ENCODE measurements at places on chromosomes 16 and 17.
A peak's percentile ranks its signal among the peaks of the same experiment; 100 is the strongest.

DNA sequence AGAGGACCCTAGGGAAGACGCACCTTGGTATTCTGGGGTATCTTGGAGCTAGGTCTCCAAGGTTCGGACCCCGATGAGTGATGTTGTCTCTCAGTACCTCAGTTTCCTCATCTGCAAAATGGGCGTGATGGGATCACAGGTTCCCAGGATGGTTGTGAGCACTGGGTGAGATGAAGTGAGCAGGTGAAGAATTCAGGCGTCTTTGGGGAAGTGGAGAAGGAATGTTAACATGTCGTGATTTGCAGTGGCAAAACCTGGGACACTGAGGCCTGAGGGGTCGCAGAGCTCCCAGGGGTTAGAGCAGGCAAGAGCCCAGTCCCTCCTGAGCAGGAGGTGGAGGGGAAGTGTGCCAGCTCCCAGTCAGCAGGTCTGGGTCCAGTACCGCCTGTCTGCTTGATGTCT is 215.1 kb upstream of the GSE1 start:
- DNase-seq, result no peak

GRCh38 chr16:79204486-79204885 is 396.1 kb downstream of the MAF start:
- DNase-seq, result no peak

DNA sequence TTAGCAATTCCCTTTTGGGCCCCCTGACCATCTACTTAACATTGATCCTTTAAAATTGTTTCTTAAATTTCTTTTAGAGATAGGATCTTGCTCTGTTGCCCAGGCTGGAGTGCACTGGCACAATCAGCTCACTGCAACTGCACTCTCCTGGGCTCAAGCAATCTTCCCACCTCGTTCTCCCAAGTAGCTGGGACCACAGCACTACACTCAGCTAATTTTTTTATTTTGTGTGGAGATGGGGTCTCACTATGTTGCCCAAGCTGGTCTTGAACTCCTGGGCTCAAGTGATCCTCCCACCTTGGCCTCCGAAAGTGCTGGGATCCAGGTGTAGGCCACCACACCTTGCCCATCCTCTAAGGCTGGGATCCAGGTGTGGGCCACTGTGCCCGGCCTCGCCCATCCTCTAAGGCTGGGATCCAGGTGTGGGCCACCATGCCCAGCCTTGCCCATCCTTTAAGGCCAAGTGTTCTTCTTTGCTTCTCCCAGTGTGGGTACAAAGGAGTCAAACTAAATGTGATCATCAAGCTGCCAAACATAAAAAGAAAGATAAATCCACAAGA is 13.2 kb downstream of the C16orf95 start:
- no peak for DNase-seq

DNA sequence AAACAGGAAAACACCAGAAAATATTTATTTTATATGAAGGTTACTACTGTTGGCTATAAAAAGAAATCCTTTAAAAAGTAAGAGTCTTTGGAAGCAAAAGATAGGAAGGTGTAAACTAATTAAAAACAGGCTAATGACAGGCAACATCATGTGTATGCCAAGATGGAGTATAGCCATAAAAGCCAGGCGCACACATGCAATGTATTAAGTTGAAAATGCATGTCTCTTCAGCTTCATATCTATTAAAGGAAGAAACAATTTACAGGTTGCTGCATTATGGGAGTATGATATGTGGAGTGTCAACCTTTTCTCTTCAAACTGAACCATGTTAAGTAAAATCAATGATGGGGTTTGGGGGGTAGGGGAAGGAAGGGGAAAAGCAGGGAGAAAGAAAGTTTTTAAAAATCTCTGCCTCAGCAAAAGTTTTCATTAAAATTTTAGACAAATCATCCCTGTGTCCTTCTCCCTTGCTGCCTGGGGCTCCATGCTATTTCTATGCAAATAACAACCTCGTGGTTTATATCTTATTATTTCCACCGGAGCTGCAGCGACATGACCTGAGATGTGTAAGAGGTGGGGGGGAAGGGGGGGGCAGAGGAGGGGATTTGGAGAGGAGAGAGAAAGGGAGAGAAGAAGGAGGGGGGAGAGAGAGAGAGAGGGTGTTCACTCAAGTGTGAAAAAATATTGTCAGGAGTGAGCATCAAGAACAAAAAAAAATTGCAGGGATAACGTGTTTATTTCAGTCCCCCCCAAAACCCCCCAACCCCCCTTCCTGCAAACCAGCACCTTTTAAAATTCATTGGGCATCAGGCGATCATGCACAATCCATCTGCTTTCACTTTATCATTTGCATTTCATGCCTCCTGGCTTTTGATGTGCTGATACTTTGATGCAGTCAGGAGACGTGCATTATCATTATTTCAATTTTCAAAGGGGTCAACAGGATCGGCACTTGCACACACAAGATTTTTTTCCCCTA is 197.6 kb downstream of the AATF start:
- no peak for DNase-seq

- no peak for DNase-seq
Measured at GRCh38 chr16:4371357-4372000, at the start of gene VASN. VASN (plus strand) TSS chr16:4371848; CDS start chr16:4380878, 9,030 bp downstream.

DNA sequence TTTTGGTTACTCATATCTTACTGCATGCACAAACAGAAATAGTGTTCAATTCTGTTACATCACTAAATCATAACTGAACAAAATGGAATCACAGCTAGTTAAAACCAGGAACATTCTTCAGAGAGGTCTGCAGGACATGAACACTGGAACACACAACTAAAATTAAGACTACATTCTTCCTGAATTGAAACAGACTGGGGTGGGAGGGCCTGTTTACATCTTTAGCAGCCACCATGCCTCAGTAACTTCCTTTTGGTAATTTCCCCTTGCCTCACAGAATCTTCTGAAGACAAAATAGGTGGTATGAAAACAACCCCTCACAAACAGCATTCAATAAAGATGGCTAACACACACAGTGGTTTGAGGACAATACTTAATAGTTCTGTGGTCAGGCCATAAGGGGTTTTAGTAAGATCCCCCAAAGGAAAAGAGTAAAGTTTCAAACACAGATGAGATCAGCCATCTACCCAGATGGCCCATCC is 6.5 kb downstream of the MARF1 start:
- DNase-seq, result no peak

DNA sequence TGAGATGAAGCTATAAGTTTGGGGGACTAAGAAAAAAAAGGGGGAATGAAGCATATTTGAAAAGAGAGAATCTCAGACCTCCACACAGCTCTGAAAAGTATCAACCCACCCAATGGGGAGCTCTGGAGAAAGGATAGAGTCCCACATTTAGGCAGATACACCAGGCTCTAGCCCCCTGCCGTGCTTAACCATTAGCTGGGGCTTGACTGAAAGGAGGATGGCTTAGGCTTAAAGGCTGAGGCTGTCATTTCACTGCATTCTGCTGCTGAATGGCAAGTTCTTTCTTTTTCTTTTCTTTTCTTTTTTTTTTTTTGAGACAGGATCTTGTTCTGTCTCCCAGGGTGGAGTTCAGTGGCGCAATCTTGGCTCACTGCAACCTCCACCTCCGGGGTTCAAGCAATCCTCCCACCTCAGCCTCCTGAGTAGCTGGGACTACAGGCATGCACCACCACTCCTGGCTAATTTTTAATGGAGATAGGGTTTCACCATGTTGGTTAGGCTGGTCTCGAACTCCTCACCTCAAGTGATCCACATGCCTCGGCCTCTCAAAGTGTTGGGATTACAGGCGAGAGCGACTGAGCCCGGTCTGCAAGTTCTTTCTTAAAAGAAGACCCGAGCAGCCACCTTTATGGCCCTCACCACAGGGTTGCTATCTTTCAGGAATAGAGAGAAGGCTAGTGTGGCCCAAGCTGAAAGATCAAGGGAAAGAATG is 9.0 kb upstream of the MMP2 start:
- DNase-seq, result peak; percentile 27

GRCh38 chr16:87131996-87132345 is 185.2 kb downstream of the C16orf95 start:
- no peak for DNase-seq

DNA sequence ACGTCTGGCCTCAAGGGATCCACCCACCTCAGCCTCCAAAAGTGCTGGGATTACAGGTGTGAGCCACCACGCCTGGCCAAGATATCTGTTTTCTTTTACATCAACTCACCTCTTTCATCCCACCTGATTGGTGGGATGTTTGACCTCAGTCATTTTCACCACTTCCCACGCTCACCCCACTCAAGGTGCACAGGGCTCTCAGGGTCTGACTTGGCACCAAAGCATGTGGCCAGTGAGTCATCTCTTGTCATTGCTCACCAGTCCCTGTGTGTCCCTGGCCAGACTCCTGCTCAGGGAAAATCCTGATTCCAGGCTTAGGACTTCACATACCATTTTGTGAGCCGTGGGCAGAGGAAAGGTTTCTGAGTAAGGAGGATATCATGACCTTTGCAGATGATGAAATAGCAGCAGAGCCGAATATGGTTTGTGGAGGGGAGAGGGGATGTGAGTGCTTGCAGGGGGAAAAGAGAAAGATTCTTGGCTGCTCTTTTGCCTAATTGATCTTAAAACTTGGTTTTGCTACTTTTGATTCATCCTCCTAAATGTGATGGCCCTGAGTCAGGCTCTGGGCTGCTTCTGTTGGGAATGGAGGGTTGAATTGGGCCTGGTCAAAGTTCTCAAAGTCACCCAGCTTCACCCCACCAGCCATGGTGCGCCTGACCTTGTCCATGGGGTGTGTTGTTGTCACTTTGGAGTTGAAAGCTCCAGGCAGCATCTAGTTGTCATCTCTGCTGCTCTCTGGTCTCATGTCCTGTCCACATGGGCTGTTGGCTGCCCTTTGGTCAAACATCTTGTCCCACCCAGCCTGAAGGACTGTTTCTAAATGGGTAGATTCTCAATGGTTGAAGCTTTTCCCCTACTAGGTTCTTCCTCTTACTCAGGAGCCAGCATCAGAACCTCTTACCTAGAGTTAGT is 6.0 kb upstream of the KCNH6 start:
- no peak for DNase-seq

DNA sequence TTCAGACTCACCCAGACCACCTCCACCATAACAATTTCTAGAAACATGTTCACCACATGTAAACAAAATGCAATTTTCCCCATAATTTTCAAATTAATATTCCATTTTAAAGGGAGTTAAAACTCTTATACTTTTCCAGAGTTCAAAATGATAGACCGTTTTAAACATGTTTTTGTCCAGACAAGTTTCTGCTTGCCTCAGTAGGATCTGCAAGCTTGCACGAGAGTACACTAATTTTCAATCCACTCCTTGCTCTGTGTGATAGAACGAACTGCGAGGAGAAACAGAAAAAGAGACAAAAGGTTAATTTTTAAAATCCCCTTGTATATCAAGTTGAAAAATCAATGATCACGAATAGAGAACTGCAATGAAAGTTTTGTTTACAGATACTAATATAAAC is 7.1 kb downstream of the FAHD1 start:
- DNase-seq, result no peak

DNA sequence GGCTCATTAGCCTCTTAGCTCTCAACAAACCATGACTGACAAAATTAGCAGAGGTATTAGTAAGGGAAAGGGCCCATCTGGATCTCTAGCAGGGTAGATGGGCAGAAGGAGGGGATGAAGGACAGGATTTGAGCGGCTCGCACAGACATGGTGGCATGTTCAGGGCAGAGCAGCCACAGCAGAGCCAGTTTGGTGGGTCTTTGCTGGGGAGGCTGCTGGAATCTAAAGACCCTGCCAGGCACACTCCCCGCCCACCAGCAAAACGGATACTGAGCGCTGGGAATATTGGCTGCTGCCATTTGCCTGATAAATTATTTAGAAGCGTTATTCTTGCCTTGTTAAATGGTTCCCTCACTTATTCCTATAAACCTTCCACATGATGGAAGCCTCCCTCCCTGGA is 20.7 kb upstream of the NAT9 start:
- peak; percentile 57 for DNase-seq

DNA sequence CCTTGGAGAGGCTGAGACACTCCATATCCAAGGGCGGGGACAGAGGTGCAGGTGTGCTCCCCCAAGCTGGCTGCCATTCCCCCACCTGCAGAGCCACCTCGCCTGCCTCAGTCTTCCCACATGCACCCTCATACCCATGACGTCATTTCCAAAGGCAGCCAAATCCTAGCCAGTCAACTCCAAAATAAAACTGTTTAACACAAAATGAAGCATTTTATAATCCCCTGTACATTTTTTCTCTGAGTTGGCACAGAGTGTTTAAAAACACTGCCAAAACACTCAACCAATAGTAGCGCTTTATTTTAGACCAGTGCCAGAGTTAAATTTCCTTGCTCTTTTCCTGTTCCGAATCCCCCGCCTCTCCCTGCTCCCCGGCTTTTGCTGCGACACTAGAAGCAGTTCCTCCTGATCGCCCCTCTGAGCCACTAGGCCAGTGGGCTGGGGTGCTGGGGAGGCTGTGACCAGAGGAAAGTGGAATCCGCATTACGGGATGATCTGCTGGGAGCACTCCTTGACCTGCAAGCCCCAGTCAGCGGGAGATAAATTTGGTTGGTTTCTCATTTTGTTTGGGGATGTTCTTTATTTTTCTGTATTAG is 139.5 kb downstream of the ZNF423 start:
- DNase-seq, result no peak

GRCh38 chr17:45021607-45022287 is 29.7 kb downstream of the DCAKD start:
- DNase-seq, result peak; percentile 86

DNA sequence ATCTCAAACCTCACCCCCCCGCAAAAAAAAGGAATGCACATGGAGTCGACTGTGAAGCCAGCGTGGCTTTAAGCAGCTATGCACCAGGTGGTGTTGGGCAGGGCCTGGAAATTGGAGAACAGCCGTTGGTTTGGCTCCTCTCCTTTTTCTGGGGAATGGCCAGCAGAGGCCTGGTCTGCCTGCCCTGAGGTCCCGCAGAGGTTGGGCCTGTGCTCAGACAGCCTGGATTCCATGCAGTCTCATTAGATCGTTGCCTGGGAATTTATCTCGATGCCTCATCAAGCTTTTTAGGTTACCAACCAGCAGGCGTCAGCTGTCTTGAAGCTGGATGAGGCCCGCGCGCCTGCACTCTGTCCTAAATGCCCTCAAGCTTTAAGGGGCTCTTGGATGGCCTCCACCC is 9.8 kb downstream of the SLC12A3 start:
- no peak for DNase-seq

GRCh38 chr16:16021988-16022682 is 72.7 kb downstream of the ABCC1 start:
- DNase-seq, result peak; percentile 94

GRCh38 chr17:80352216-80352895 is 62.6 kb upstream of the ENDOV start:
- no peak for DNase-seq
